ENCODE measurements at places on chromosomes 1 and 21.
A peak's percentile ranks its signal among the peaks of the same experiment; 100 is the strongest.

DNA sequence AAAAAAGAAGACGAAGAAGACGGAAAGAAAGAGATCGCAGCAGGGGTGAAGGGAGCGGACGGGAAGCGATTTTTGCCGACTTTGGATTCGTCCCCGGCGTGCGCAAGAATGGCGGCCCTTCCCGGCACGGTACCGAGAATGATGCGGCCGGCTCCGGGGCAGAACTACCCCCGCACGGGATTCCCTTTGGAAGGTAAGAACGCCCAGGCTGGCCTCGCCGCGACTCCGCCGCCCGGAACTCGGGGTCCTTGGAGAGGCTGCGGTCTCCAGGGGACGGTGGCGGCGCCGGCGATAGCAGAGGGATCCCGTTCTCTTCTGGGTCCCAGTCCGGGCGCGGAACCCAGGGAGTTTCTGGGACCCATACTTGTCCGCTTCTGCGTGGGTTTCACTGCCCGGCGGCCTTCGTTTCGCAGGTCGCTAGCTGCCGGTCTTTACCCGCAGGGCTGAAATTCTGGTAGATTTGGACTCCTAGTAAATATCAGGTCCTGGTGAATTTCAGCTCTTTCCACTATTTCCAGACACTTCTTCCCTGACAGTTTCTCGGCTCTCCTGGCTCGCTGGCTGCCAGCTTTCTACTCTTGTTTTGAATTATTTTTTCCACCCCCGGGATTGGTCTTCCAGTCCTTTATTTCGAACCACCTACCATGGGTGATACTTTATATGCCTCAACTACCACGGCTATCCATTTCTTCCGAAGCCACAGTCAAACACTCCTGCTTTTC lies 1.0 kb downstream of the PAX7 start:
- no peaks in the 10 kb centered on the region for H3K27me3 ChIP-seq
- H3K27ac ChIP-seq = no peak overlapping the region
- no peaks in the 10 kb centered on the region for H3K4me1 ChIP-seq
- no peaks in the 10 kb centered on the region for H3K36me3 ChIP-seq
- no peak overlapping the region for H3K4me3 ChIP-seq

DNA sequence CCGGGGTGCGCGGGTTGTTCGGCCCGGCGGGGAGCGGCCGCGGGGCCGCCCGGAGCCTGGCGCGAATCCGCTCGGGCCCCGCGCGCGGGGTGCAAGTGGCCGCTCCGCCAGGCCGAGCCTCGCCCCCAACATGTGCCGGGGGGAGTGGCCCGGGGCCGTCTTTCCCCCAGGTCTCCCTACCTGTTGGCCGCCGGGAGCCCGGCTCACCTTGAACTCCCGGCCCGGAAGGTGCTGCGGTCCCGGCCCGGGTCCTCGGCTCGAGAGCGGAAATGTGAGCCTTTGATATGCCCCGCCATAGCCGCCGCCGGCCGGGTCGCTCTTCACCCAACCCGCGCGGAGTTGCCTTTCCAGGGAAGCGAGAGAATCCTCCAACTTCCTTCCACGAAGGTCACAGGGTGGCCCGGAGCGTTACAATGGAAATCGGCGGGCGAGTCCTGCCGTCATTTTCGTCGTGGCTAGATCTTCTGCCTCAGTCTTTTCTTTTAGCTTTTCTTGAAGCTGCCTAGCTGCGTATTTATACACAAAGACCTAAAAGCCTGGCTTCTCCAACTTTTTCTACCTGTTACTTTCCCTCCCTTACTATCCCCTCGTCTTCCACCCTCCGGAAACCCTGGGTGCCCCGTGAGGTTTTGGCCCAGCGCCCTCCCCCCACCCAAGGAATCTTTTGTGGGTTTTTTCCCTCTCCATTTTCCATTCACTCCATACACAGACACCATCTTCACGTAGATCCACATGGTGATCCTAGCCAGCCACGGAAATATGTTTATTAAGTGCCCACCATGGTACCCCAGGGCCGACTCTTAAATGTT lies 867 bp downstream of the PTGFRN start:
- DNase-seq = peak; percentile 82
- peak overlapping the region; percentile 53 for H3K4me3 ChIP-seq
- peaks cover 5% of the 10 kb centered on the region for H3K4me1 ChIP-seq
- H3K27me3 ChIP-seq = no peaks in the 10 kb centered on the region

DNA sequence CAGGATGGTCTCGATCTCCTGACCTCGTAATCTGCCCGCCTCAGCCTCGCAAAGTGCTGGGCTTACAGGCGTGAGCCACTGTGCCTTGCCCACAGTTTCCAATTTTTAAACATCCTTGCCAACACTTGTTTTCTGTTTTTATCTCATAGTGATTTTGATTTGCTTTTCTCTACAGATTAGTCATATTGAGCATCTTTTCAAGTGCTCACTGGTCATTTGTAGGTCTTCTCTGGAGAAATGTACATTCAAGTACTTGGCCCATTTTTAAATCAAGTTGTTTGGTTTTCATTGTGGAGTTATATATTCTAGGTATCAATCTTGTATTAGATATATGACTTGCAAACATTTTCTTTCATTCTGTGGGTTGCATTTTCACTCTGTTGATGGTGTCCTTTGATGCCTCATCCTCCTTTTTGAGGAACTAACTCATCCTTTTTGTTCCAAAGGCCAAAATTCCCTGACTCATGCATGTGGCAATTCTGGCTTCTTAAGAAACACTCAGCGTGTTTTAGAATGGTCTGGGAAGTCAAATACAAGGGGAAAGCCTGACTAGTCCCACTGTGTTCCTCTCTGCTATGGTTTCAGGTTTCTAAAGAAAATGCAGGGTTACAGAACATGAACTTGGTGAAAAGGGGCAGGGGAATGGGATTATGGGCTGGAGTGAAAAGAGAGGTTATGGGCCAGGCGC lies 37.3 kb downstream of the PTAFR start:
- H3K27ac ChIP-seq = no peak overlapping the region
- no peaks in the 10 kb centered on the region for H3K4me1 ChIP-seq
- no peaks in the 10 kb centered on the region for H3K36me3 ChIP-seq
- DNase-seq = no peak
- H3K27me3 ChIP-seq = no peaks in the 10 kb centered on the region

DNA sequence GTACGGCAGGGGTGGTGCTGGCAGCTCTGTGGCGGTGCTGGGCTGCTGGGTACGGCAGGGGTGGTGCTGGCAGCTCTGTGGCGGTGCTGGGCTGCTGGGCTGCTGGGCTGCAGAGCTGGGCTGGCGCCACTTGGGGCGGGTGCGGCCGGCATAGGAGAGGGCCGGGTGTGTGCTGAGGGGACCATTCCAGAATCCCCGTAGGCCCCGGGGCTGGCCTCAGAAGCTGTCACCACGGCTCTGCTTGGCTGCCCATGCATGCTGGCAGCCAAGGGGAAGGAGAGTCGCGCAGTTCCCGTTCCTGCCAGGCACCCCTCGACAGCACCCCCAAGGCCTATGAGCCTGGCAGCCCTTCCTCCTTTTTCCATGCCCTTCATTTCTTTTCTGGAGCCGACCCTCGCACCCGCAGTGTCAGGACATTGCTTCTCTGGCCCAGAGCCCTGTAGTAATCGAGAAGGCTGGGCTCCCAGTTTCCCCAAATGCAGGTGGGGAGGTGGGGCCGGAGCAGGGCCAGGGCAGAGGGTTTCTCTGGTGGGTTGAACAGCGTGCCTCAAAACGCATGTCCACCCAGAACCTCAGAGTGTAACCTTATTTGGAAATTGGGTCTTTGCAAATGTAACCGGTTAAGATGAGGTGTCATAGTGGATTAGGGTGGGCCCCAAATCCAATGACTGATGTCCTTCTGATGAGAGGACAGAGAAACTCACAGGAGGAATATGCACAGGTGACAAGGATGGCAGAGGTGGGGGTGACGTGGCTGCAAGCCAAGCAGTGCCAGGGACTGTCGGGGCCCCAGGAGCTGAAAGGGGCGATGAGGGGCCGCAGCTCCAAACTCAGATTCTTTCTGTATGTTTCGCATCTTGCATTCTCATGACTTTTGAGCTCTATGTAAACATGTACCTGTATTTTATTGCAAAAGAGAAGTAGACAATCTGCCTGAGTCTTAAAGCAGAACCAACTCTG lies 71.0 kb upstream of the ACTRT2 start:
- no peak overlapping the region for H3K4me3 ChIP-seq
- H3K4me1 ChIP-seq = no peaks in the 10 kb centered on the region
- H3K36me3 ChIP-seq = no peaks in the 10 kb centered on the region
- no peaks in the 10 kb centered on the region for H3K27me3 ChIP-seq
- no peak overlapping the region for H3K27ac ChIP-seq

- H3K27me3 ChIP-seq = no peaks in the 10 kb centered on the region
- H3K4me3 ChIP-seq = no peak overlapping the region
- H3K27ac ChIP-seq = no peak overlapping the region
- no peaks in the 10 kb centered on the region for H3K36me3 ChIP-seq
- no peak for DNase-seq
Measured at GRCh38 chr1:246618240-246618808, 52.1 kb downstream of the CNST start.

- DNase-seq = no peak
- no peaks in the 10 kb centered on the region for H3K36me3 ChIP-seq
- no peaks in the 10 kb centered on the region for H3K4me1 ChIP-seq
- H3K4me3 ChIP-seq = no peak overlapping the region
- H3K27me3 ChIP-seq = no peaks in the 10 kb centered on the region
Measured at GRCh38 chr1:157288492-157288891, 150.3 kb upstream of the ETV3 start.

Data from pancreas (tissue), 10 donors.